ENCODE measurements at places on chromosomes 1 and 21. TPM values are rescaled to one million over a fixed set of nuclear protein-coding genes. Genes with fewer than 3 reads are reported as not detected.
A peak's percentile ranks its signal among the peaks of the same experiment; 100 is the strongest.

SPRR2F gene
- not detected for total RNA-seq

DNA sequence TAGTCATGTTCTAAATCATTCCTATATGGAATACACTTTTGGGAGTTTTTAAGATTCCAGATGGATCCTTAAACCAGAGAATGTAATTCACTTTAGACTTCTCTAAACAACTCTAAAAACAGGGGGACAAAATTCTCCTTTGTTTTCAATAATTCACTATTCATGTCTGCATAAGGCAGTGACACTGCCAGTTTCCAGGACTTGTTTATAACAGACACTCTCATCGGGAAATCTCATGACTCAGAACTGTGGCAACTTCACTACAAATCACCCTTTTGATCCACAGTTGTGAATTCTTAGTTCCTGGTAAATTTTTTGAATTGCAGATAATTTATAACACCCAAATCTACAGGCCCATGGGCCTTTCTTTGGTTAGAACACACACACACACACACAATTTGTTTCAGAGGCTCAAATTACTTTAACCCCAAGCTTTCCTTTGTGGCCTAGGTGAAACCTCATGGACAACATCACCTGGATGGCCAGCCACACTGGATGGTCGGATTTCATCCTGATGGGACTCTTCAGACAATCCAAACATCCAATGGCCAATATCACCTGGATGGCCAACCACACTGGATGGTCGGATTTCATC lies at the start of gene OR2T4:
Gene OR2T4 (plus strand): TSS at position 545 of the 595 bp plus-strand sequence. CDS start 0 bp downstream, at position 545.
- no peak for DNase-seq

LCK gene
- 1.1 TPM for total RNA-seq

DNA sequence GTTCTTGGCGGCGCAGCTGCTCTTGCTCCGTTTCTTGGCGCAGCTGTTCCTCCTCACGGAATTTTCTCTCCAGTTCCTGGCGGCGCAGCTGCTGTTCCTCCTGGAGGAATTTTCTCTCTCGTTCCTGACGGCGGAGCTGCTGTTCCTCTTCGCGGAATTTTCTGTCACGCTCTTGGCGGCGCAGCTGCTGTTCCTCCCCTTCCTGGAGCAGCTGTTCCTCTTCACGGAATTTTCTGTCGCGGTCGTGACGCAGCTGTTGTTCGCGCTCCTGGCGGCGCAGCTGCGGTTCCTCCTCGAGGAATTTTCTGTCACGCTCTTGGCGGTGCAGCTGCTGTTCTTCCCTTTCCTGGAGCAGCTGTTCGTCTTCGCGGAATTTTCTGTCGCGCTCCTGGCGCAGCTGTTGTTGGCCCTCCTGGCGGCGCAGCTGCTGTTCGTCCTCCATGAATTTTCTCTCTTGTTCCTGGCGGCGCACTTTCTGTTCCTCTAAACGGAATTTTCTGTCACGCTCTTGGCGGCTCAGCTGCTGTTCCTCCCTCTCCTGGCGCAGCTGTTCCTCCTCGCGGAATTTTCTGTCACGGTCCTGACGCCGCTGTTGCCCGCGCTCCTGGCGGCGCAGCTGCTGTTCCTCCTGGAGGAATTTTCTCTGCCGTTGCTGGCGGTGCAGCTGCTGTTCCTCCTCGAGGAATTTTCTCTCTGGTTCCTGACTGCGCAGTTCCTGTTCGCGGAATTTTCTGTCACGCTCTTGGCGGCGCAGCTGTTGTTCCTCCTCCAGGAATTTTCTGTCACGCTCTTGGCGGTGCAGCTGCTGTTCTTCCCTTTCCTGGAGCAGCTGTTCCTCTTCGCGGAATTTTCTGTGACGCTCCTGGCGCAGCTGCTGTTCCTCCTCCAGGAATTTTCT lies 7.0 kb downstream of the TCHH start:
- peak; percentile 59 for DNase-seq

DNA sequence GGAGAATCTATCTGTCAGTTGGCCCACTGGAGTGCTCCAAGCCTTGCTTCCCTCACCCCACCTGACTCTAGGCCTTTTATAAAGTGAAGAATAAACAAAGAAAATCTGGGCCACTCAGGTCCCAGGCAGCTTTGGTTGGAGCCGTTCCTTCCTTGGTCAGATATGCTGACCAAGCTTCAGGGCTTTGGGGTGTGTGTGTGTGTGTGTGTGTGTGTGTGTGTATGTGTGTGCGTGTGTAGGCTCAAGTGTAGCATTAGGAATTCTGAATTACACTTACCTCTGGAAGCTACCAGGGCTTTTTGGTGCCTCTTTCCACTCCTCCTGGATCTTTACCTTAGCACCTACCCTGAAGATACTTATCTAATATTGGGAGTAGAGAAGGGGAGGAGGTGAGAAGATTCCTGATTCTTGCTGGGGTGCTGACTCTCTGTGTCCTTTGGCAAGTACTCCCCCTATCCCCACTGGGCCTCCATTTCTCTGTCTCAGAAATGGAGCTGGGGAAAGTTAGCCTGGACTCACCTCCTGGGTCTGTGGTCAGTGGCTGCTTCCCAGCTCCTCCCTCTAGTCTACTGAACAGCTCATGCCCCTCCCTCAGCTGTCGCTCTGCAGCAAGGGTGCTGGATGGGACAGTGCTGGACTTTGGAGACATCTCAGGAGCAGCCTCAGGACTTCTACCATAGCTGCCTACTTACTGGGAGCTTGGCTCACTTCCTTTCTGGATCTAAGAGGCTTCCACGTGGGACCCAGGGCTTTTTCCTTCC lies 10.8 kb downstream of the FOXD2 start:
- no peak for DNase-seq

DNA sequence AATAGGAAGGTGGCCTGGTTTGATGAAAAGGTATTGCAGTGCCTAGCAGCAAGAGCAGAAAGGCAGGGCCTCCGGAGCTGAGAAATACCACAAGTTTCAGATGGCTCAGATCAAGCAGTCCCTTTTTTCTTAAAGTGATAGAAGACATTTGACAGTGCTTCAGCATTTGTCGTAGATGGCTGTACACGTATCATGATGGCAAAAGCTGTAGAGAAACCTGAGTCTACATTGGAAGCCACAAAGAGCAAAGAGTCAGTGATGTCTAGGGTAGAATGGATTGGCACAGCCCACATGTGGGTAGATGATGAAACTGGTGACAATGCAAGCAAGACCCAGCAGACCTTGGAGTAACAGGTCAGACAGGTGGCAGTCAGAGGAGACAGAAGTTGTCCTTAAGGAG lies 101.3 kb upstream of the ARTN start:
- DNase-seq, result no peak

BNIPL gene
- 1.5 TPM for total RNA-seq

DNA sequence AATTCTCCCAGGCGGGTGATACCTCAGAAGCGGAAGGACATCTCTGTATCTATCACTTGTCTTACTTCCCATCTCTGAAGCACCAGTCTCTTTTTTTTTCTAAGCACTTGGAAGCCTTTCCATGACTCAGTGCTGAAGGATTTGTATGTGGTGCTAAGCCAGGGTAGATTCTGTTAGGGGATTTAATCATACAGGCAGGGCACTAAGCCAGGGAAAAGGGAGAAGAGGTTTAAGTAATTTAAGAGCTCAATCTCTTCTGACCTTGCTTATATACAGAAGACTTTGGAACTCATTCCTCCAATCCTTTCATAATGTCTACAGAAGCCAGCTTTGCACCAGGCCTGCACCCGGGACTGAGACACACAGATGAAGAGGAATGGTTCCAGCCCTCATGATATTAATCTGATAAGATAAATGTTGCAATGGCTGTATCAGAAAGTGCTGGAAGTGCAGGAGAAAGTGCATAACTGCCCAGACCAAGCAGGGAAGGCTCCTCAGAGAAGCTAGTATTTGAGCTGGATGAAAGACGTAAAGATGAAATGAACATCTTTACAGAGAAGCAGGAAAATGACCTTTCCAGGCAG lies 11.0 kb downstream of the FAM163A start:
- no peak for DNase-seq

- DNase-seq, result no peak
Measured at GRCh38 chr1:245054507-245055270, 100.1 kb upstream of the KIF26B start.
